Karpas-422 (cell line): ENCODE measurements at places on chromosomes 3 and 15.

GRCh38 chr15:28106294-28107110 lies 7.4 kb upstream of the OCA2 start:
- DNase-seq, result no peak

DNA sequence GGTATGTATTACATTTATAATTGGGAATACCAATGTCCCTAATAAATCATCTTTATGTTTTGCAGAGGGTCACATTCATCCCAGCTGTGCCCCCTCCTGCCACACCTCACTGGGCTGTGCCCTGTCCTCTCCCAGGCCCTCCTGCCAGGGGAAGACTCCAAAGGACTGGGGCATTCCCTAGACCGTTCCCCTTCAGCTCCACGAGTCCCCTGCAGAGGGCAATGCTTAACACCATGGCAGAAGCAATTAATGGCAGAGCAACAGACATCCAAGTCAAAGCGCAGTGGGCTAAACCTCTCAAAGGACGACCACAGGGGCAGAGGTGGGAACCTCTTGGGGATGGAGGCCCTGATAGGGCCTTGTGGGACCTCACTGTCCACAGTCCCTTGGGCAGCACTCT lies 71.3 kb upstream of the SEC13 start:
- no peak for DNase-seq

GRCh38 chr15:45674677-45675076 lies 39.8 kb downstream of the SQOR start:
- no peak for DNase-seq

- DNase-seq, result no peak
Measured at GRCh38 chr3:45223889-45224727, 2.0 kb downstream of the TMEM158 start.

- no peak for DNase-seq
Measured at GRCh38 chr15:38888701-38889221, 324.1 kb upstream of the RASGRP1 start.

- no peak for DNase-seq
Measured at GRCh38 chr3:10404377-10404776, 83.5 kb upstream of the SEC13 start.

DNA sequence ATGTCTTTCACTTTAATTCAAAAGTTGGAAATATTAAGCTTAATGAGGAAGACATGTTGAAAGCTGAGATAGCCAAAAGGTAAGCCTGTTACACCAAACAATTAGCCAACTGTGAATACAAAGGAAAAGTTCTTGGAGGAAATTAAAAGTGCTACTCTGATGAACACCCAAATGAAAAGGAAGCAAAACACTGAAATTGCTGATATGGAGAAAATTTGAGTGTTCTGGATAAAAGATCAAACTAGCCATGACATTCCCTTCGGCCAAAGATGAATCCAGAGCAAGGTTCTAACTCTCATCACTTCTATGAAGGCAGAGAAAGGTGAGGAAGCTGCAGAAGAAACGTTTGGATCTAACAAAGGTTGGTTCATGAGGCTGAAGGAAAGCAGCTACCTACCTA lies 280.8 kb upstream of the BCHE start:
- DNase-seq, result no peak

DNA sequence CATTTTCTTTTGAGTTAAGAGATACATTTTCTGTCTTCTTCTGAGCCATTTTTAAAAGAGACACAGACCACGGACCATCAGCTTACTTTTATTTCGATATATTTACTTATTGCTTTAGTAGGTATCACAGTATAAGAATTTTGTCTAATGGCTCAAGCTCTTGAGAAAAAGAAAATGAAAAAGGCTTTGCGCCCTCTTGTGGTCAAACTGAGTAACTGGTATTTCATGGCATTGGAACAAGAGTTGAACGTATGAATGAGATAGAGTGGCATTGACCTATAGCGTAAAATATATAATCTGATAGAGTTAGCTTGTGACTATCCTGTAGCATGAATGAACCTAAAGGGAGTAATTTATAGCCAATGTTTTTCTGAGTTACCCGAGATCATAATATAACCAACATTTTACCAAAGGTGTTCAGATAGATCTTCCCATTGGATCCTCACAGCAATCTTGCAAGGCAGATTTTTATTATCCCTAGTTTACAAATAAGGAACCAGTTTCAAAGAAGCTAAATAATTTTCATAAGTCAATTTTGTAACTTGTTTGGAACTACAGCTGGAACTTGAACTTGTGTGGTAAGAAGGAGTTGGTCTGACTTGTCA lies 154.6 kb downstream of the POLR2M start:
- DNase-seq, result peak; percentile 83

DNA sequence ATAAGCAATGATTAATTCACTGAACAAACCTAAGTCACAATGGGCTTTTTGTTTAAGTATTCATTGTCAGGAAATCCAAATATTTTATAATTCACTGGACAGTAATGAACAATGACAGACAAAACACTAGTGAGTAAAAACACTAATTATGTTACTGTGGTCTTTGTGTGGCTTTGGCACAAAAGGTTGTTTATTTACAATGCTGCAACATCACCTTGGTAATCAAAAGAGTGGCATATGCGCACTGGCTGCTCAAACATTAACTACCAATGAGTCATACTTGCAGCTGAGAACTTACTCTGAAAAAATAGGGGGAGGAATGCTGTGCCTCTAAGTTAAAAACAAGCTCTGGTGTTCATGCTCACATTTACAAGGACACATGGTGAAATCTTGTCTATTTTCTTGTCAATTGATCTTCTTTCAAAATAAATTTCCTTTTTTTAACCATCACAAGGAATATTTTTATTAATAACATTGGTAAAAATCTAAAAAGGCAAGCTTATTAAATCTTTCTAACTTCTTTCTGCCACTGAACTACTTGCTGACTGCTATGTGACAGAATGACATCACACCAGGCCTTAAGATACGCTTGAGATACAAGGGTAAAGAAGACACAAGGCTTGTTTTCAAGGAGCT lies 85.2 kb upstream of the PPIB start:
- no peak for DNase-seq

- no peak for DNase-seq
Measured at GRCh38 chr15:88992216-88992615, 79.0 kb upstream of the MFGE8 start.

GRCh38 chr15:68054628-68055223 lies 611 bp downstream of the PIAS1 start:
- DNase-seq, result peak; percentile 70

GRCh38 chr3:52014613-52015012 lies 18.9 kb upstream of the RPL29 start:
- no peak for DNase-seq

DNA sequence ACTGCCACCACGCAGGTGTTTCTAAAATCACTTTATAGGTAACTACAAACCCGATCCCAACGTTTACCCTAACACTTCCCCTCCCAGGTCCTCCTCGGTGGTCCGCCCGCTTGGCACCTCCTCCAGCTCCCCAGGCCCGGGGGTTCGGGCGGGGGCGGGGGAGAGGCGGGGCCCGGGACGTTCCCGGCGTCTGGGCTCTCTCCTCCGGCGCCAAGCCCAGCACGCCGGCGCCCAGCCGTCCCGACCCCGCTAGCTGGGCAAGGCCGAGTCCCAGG lies 562 bp downstream of the CGGBP1 start:
- no peak for DNase-seq

- peak; percentile 97 for DNase-seq
Measured at GRCh38 chr3:150763122-150763840, at the start of gene SIAH2. Gene SIAH2, minus strand, starts transcription at chr3:150763169. Its CDS starts 320 bp downstream, at chr3:150762849.

- DNase-seq, result no peak
Measured at GRCh38 chr15:31433091-31433490, 106.5 kb downstream of the KLF13 start.

DNA sequence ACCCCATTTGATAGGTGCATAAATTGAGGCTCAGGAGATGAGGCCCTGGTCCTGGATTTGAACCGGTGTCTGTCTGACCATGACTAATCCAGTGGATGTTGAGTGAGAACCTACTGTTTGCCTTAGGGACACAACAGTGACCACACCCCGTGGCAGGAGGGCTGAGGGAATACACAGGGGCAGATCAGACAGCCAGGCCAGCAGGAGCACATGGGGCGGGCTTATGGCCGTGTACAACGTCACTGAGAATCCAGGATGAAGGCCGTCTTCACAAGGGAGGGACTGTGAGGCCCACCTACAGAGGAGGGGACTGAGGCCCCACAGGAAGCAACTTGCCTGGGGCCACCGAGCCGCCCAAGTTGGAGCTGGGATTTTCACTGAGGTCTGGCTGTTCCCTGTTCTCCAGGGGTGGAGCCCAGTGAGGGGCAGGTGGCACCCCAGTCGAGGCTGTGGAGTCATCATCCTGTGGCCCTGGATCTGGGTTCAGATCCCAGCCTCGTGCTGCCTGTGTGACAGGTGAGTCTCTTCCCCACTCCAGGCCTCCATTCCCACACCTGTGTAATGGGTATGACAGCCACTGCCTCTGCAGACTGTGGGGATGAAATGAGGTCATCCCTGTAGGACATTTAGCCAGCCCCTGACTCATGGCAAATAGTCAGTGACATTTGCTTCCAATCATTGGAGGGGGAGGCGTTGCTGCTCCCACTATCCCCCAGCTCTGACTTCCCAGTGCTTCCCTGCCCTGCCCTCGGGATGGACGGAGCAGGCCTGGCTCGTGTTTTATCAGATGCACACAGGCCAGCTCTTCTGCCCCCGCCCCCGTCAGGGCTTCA lies 6.3 kb upstream of the PLXND1 start:
- DNase-seq, result no peak

GRCh38 chr3:192130534-192131132 lies 596.7 kb downstream of the FGF12 start:
- DNase-seq, result peak; percentile 90

DNA sequence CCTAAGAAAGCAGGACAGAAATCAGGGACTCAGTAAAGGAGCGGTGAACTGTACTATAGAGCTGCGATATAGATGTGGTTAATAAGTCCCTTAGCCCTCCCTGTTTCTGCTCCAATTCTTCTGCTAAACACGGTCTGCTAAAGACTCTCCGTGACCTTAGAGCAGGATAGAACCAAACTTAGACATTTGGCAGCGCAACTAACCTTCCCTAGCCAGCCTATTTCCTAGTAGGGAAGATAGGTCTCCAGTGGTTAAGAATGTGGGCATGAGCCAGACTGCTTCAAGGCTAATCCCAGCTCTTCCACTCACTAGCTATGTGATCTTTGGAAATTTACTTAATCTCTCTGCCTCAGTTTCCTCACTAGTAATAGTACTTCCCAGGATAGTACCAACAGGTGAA lies 193.6 kb upstream of the IL12A start:
- DNase-seq, result no peak

DNA sequence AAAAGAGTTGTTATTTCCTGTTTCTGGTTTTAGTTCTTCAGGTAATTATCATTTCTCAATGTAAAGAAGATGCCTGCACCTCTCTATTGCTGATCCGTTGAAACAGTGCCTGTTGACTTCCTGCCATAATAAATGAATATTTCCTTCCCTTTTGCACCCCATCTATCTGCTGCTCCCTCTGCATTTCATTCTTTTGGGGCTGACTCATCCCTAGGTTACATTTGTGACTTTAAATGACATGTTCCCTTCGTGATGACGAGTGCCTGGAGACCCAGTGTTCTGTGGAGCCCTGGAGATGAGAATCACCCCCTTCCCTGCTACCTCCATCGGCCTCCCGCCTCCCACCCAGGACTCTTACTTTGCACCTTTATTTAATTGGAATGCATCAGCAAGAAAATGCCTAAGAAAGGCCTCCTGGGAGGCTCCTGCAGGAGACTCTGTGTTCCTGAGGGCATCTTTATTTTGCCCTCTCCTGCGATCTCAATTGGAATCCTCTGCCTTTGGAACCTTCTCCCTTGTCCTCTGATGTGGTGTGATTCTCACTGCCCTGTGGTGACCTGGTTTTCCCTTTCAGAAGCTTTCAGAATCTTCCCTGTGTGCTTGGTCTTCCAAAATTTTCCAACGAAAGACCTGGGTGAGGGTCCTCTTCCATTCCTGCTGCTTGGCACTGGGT lies 13.7 kb downstream of the LRRK1 start:
- DNase-seq, result no peak

- no peak for DNase-seq
Measured at GRCh38 chr15:66180531-66181097, 72.9 kb downstream of the MEGF11 start.

DNA sequence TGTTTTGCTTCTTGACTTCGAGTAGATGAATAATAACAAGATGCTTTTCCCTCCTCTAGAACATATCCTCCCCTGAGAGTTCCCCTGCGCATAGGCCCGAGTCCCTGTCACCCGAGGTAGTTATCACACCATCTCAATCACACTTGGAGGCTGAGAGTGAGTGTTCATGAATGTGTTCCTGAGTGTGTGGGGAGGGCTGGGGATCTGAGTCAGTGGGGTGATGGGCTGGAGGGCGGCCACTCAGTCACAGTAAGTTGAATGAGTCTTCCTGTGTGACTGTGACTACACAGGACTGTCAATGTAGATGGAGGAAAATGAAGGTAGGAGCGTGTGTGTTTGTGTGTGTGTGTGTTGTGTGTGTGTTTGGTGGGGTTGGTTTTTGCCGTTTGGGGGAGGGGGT lies 71.0 kb downstream of the SETD5 start:
- no peak for DNase-seq

DNA sequence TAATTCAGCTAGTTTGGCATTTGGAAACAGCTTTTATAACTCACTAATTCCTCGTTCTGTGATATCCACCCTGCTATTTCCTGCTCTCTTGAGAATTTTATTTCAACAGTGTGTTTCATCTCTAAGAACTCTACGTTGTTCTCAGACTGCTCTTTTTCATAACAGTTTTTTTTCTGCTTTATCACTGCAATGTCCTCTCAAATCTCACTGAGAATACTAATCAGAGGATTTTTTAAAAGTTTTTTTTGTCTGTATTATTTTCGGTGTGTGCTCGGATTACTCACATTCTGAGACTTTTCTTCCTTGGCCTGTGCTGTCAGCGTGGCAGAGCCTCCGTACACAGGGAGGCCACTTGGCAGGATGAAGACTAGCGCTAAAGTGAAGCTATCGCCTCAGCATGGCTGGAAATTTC lies 59.4 kb upstream of the NEO1 start:
- no peak for DNase-seq

DNA sequence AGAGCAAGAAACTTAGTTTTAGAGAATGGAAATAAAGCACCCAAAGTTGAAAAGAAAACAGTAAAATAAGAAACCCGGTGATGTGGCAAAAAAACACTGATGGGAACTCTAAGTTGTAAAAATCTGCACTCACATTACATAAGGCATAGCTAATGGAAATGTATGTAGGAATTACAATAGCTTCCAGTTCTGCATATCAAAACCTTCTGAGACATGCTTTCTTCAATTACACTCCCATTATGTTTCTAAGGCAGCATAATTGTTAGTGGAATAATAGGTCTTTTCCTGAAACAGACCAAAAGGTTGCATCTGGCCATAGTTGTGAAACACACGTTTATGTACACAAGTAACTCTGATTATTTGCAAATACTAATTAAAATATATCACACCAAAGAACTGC lies 41.4 kb downstream of the SLC30A4 start:
- no peak for DNase-seq

- no peak for DNase-seq
Measured at GRCh38 chr3:159150180-159150579, 348.3 kb downstream of the MFSD1 start.

DNA sequence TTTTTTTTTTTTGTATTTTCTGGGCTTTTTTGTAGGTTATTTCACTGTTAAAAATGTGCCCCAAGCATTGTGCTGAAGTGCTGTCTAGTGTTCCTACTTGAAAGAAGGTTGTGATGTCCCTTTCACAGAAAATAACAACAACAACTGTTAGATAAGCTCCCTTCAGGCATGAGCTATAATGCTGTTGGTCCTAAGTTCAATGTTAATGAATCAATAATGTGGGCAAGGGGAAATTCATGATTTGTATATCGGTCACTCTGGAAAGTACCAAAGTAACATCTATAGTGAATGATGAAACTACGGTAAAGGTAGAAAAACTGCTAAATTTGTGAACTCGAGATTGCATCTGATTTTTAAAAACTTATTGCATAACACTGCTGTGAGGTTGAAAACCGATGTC lies 539.4 kb downstream of the CADM2 start:
- no peak for DNase-seq
